ENCODE measurements at places on chromosomes 2 and 18.

DNA sequence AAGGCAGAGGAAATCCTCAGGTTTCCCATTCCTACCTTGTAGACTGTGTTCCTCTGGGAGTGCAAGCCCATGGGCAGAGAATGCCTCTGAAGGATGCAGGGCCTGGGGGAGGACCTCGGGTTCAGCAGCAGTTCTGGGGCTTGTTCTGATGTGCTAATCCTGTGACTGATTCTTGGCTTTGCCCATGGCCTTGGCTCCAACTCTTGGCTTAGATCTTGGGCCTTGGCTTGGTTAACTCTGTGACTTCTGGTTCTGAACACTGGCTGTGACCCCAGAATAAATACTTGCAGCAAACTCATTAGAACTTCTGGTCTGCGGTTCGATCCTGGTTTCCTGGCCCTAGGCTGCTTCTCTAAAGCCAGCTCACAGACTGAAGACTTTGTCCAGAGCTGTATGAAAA, 366.9 kb upstream of the ZEB2 start:
- DNase-seq: no peak

DNA sequence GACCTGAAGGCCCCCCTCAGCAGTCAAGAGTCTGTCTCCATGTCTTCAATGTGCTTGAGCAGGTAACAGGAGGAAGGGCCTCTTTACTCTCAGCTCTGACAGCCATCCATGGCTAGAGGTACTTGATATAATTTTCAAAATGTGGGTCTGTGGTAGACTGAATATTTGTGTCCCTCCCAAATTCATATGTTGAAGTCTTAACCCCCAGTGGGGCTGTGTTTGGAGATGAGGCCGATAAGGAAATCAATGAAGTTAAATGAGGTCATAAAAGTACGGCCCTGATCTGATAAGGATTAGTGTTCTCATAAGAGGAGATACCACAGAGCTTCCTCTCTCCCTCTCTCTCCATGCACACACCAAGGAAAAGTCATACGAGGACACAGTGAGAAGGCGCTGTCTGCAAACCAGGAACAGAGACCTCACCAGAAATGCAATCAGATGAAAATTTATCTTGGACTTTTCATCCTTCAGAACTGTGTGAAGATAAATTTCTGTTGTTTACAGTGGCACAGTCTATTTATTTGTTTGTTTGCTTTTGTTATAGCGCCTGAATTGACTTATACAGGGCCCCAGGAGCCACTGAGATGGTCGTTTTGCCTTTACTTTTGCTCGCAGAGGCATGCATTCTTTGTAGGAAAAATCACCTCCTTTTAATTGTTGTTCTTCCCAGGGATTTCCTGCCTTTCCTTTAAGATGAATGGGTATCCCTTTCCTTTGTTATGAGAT, 274.8 kb upstream of the TRIB2 start:
- DNase-seq: no peak

DNA sequence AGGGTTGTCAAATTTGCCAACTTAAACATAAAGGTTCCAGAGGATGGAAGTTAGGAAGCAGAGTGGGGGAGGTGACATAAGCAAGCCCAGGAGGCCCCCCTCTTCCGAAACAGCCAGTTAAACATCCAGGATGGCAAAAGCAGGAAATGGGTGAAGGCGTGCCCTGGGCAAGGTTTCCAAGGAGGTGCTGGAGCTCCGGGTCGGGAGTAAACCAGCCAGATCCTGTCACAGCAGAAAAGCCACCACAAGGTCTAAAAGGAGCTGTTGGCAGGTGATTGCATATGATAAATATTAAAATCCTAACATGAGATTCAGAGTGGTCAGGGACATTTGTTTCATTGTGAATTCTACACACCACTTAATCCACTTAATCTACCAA, 572.2 kb upstream of the SALL3 start:
- DNase-seq: no peak

DNA sequence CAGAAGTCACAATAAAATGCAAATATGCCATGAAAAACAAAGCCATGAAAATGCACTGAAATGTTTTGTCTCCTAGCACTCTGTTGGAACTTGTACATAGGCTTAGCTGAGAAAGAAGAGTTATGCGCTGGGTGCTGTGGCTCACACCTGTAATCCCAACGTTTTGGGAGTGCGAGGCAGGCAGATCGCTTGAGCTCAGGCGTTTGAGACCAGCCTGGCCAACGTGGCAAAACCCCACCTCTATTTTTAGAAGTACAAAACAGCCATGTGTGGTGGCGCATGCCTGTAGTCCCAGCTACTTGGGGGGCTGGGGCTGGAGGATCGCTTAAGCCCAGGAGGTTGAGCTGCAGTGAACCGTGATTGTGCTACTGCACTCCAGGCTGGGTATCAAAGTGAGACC, 39.9 kb downstream of the IRS1 start:
- no peak for DNase-seq

DNA sequence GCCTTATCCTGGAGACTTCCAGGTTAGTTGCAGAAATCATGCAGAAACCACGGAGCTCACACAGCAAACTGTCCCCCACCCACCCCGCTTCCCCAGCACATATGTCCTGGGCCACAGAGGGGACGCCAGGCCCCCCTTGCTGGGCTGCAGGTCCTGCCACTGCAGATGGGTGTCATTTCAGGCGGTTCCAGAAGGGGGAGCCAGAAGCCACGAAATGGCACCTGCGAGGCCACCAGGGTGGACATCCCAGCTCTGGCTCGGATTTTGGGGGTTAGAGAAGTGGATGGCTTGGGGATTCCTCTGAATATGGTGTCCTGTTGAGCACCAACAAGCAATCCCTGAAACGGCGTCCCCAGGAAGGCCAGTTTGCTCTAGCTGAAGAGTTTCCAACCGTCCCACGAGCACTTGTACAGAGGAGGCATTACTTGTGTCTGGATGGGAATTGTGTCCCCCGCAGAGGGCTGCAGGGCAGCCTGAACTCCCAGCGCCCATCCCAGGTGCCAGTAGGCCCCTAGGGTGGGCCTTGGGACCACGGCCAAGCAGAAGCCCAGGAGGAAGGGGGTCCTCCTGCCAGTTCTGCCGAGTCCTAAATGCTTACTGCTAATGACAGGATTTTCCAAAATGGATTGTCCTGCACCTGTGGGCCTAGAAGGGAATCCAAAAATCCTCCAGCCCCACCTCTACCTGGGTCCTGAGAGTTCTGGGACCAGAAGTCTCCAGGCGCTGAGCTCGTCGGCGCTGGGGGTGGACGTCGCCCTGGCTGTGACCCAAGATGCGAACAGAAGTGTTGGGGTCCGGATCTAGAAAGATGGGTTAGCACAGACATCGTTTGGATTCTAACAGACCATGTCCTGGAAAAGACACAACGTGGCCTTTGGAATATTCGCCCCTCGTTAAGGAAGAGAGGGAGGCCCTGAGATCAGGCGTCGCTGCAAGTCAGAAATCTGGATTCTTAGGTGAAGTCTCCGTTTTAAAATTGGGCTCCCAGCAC, 14.6 kb upstream of the NFATC1 start:
- peak; percentile 69 for DNase-seq

DNA sequence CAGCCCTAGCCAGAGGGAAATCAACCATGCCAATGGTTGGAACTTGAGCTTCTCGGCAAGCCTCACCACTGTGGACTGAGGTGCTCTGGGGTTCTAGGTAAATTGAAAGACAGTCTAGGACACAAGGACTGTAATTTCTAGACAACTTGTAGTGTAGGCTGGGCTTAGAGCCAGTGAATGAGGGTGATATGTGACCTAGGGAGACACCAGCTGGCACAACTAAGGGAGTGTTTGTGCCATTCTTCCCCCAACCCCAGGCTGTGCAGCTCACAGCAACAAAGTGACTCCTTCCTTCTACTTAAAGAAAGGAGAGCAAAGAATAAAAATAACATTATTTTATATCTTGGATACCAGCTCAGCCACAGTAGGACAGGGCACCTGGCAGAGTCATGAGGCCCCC, 1690.7 kb upstream of the TMEFF2 start:
- DNase-seq: no peak
